ENCODE measurements at places on chromosomes 1 and 21.
A peak's percentile ranks its signal among the peaks of the same experiment; 100 is the strongest.

DNA sequence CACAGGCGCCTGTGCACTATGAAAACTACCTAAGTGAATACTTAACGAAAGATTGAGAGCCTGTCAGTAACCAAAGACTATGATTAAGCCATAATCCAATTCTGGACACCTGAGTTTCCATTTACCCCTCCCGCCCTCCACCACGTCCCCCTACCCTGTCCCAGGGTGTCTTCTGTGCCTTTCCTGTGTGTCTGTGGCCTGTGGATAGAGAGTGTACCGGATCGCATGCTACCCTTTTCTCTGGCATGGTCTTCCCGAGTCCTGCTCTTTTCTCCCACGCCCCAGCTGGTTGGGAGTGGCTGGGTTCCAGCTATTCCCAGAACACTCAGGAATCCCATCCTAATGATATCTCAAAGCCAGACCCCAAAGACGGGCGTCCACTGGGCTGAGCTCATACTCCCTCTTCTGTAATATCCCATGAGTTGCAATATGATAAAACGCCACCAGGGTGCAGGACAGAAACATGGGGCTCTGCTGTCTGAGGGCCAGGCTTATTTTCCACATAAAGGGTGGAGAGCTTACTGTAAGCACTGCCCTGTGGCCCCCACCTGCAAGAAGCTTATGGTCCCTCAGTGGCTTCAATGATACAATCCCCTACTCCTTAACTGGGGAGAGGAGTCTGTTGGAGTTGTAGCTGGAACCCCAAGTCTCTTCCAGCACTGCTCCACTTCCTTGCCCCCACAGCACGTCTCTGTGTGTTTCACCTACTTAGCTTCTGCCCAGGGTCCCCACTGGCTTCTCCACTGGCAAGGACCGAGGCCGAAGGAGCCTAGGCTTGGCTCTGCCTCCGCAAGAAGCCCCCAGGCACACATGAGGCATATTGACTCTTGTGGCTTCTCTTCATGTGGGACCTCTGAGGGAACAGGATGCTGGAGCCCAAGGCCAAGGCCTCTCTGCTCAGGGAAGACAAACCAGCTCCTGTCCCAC lies 17.6 kb upstream of the ALX3 start:
- peak overlapping the region; percentile 72 for H3K4me3 ChIP-seq
- H3K4me1 ChIP-seq: peaks cover 30% of the 10 kb centered on the region
- peaks cover 75% of the 10 kb centered on the region for H3K27me3 ChIP-seq
- peak overlapping the region; percentile 27 for H3K27ac ChIP-seq
- no peak for DNase-seq

- H3K4me3 ChIP-seq: no peak overlapping the region
- H3K27me3 ChIP-seq: no peaks in the 10 kb centered on the region
- H3K4me1 ChIP-seq: peaks cover 10% of the 10 kb centered on the region
- H3K36me3 ChIP-seq: no peaks in the 10 kb centered on the region
- no peak for DNase-seq
Measured at GRCh38 chr1:165205145-165205544, 151.4 kb downstream of the LMX1A start.

DNA sequence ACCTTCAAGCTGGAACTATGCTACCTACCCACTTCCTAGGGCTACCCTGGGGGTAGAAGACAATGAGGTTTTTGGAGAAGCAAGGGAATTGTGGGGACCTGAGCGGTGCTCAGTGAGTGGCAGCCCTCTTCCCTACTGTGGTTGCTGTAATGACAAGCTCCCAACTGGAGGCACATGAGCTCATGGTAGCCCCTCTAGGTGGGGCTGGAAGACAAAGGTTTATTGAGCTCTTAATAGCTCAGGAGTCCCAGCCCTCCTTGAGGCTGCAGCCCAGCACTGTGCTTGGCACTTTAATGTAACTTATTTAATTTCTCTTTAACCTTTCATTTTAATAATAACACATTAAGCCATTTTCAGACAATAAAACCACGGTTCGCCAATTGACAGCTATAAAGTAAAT lies 528.9 kb downstream of the OMA1 start:
- no peaks in the 10 kb centered on the region for H3K36me3 ChIP-seq
- no peaks in the 10 kb centered on the region for H3K4me1 ChIP-seq
- H3K4me3 ChIP-seq: no peak overlapping the region

GRCh38 chr21:41593051-41593759 lies 85.2 kb upstream of the TMPRSS2 start:
- DNase-seq: no peak
- H3K36me3 ChIP-seq: no peaks in the 10 kb centered on the region
- no peaks in the 10 kb centered on the region for H3K4me1 ChIP-seq
- peak overlapping the region; percentile 16 for H3K4me3 ChIP-seq
- H3K27me3 ChIP-seq: no peaks in the 10 kb centered on the region
- peak overlapping the region; percentile 74 for H3K27ac ChIP-seq

DNA sequence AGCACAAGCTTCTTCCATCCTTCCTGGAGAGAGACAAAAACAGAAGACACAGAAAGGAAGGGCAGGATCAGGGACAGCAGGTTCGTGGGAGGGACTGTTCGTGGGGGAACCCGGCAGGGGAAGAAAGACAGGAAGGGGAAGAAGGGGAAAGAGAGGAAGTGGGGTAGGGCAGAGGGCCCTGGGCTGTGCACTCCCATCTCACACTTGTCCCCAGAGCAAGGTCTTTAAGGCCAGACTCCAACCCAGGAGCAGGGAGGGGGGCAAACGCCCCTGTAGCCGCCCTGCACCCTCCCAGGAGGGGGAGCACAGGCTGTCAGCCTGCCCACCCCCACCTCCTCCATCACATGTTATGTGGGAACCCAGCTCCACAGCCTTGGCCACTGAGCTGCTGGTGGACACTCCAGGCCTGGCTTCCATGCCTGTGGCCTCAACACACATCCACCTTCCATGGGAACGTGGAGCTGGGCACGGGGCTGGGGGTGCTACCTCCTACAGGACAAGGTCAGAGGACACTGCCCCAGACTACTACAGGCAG lies 9.3 kb downstream of the SLC19A1 start:
- H3K4me1 ChIP-seq: peaks cover 5% of the 10 kb centered on the region
- peak; percentile 58 for DNase-seq
- no peaks in the 10 kb centered on the region for H3K36me3 ChIP-seq
- H3K4me3 ChIP-seq: no peak overlapping the region
- H3K27me3 ChIP-seq: no peaks in the 10 kb centered on the region

GRCh38 chr1:47948126-47948525 lies 49.1 kb downstream of the TRABD2B start:
- H3K27me3 ChIP-seq: peaks cover 26% of the 10 kb centered on the region
- DNase-seq: no peak
- H3K36me3 ChIP-seq: peaks cover 5% of the 10 kb centered on the region
- no peak overlapping the region for H3K4me3 ChIP-seq
- peaks cover 23% of the 10 kb centered on the region for H3K4me1 ChIP-seq

GRCh38 chr21:34198231-34199120 lies 125.1 kb downstream of the MRPS6 start:
- DNase-seq: no peak
- peaks cover 28% of the 10 kb centered on the region for H3K4me1 ChIP-seq
- no peak overlapping the region for H3K4me3 ChIP-seq
- H3K27me3 ChIP-seq: no peaks in the 10 kb centered on the region

GRCh38 chr1:147837129-147837963 lies 65.2 kb upstream of the GJA8 start:
- no peak overlapping the region for H3K27ac ChIP-seq
- DNase-seq: no peak
- H3K27me3 ChIP-seq: no peaks in the 10 kb centered on the region
- H3K36me3 ChIP-seq: no peaks in the 10 kb centered on the region
- peaks cover 24% of the 10 kb centered on the region for H3K4me1 ChIP-seq

DNA sequence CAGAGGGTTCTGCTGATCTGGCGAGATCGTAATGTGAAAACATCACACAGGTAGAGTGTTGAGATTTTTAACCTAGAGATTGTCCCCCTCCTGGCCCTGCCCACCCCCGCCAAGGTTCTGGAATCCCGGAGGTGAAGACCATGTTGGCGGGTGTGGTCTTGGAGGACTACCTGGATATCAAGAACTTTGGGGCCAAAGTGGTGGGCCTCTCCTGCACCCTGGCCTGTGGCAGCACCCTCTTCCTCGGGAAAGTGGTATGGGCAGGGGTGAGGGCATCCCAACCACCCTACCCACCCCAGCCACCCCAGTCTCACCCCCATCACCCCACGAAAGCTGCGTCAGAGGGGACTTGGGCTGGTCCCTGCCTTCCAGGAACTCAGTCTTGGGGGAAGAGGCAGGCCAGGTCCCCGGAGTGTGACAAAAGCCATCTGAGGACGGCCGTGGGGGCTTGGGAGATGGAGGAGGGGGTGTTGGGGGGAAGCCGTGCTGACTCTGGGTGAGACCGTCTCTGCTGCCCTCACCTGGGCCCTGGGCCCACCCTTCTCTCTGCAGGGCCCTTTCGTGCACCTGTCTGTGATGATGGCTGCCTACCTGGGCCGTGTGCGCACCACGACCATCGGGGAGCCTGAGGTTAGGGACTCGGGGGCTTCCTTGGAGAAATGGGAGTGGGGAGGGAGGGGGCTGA lies 4.4 kb downstream of the CLCNKB start:
- peak overlapping the region; percentile 30 for H3K27ac ChIP-seq
- DNase-seq: no peak
- H3K4me1 ChIP-seq: no peaks in the 10 kb centered on the region
- no peaks in the 10 kb centered on the region for H3K27me3 ChIP-seq

DNA sequence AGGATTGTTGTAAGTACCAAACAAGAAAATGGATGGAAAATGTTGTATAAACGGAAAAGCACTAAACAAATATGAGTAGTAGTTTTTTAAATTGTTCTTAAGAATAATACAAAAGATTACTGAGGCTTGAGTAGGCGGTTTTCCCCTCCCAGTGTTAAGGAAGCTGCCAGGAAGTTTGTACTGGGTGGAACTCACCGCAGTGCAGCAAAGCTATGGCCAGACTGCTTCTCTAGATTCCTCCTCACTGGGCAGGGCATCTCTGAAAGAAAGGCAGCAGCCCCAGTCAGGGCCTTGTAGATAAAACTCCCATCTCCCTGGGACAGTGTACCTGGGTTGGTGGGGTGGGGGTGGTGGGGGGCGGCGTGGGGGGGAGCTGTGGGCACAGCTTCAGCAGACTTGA lies 58.7 kb downstream of the XCL2 start:
- H3K4me3 ChIP-seq: no peak overlapping the region
- peaks cover 13% of the 10 kb centered on the region for H3K4me1 ChIP-seq
- H3K36me3 ChIP-seq: no peaks in the 10 kb centered on the region
- no peak for DNase-seq
- no peak overlapping the region for H3K27ac ChIP-seq
- no peaks in the 10 kb centered on the region for H3K27me3 ChIP-seq

DNA sequence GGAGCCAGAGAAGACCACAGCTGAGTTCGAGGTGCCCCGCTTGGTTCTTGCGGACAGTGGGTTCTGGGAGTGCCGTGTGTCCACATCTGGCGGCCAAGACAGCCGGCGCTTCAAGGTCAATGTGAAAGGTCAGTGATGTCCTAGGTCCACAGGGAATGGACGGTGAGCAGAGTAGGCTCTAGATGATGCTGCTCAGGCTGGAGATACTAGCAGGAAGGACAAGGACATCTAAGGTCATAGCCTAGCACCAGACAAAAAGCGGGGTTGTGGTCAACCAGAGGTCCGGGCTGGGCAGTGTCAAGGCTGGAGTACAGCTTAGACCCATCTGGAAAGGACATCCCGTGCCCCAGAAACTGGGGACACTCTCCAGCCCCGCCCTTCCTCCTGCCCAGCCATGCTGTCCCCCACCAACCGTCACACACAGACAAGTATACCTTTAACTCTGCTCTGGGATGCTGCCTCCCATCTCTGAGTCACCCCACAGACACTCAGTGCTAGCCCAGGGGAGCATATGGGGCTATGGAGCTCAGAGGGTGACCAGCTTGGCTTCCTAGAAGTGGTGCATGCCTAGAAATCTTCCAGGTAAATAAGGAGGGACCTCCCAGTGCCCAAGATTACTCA lies 8.7 kb downstream of the TIE1 start:
- no peak for DNase-seq
- H3K4me1 ChIP-seq: peaks cover under 1% of the 10 kb centered on the region
- H3K36me3 ChIP-seq: no peaks in the 10 kb centered on the region
- H3K4me3 ChIP-seq: no peak overlapping the region
- no peak overlapping the region for H3K27ac ChIP-seq

DNA sequence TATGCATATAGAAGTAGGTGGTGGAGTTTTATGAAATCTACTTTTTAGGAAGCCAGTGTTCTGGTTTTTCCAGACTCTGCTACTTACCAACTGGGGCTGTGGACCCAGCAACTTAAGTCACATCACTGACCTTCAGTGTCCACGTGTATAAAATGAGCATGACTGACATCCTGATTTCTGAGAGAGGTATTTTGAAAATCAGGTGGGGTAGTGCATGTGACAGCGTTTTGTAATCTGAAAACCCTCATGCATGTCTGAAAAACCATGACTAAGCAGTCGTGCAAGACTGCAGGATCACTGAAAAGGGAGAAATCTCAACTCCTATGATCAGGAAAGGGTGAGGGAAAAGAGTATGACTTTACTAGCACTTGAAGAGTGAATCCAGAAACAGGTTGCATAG lies 26.1 kb downstream of the CR1L start:
- no peak overlapping the region for H3K4me3 ChIP-seq
- H3K4me1 ChIP-seq: no peaks in the 10 kb centered on the region
- no peak overlapping the region for H3K27ac ChIP-seq
- no peak for DNase-seq
- H3K27me3 ChIP-seq: peaks cover 73% of the 10 kb centered on the region
